ENCODE measurements at places on chromosomes 12 and 14. TPM values are rescaled to one million over a fixed set of nuclear protein-coding genes. Genes with fewer than 3 reads are reported as not detected.

DNA sequence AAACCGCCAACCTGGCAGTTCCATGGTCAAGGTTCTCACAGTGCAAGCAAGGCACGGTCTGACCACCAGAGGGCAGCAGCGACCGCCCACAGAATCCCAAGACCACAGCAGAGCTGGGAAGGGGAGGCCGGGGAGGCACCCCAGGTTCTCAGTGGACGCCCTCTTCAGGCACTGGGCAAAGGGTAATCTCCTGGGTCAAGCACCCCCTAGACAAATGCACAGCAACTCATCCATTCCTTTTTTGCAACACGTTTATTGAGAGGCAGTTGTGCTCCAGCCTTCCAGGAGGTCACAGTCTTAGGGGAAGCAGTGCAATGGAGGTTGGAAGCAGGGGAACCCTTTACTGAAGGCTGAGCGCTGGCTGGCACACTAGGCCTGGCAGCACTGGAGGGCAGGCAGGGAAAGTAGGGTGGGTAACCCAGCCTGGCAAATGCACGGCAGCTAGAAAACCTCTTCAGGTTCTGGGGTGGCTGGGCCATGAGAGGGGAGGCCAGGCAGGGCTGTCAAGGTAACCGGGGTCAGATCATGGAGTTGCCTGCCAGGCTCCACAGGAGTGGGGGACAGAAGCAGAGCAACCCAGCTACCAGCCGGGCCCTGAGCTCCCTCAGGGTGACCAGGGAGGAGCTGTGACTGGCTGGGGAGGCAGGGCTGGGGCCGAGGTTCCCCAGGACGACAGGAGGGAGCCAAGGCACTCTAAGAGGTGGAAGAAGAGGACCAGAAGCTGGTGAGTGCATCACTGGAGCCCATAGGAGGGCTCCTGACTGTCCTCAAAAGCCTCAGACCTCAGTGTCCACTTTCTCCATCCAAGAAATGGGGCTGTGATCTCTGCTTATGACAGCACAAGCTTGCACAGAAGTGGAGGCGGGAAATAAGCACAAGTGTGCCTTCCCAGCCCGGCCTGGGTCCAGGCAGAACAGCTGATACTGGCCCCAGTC is 1.8 kb upstream of the RHOF start:
- H3K27me3 ChIP-seq, result no peaks in the 10 kb centered on the region
- DNase-seq, result peak; percentile 91
- H3K36me3 ChIP-seq, result peaks cover 22% of the 10 kb centered on the region
- H3K27ac ChIP-seq, result peak overlapping the region; percentile 90
- H3K4me3 ChIP-seq, result peak overlapping the region; percentile 93

KIF5A gene
- 2.1 TPM for total RNA-seq

MYF6 gene
- not detected for total RNA-seq

DNA sequence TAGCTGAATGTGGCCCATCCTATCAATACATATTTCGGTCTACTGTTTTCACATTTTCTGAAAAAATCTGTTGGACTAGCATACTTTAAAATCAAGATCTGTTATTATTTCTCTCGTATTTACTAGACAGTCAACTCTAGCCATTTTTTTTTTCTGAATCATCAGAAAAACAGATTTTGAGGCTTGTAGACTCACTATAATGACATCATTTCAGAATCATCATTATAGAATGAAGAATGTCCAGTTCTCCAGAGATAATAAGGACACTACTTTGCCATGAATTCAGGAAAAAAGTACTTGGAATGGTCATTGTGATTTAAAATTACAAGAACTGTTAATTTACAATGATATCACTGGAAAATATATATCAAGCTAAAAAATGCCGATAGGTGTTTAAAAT is 589.8 kb downstream of the KCNH5 start:
- no peaks in the 10 kb centered on the region for H3K27me3 ChIP-seq
- H3K27ac ChIP-seq, result no peak overlapping the region
- H3K4me1 ChIP-seq, result no peaks in the 10 kb centered on the region
- H3K4me3 ChIP-seq, result no peak overlapping the region

DNA sequence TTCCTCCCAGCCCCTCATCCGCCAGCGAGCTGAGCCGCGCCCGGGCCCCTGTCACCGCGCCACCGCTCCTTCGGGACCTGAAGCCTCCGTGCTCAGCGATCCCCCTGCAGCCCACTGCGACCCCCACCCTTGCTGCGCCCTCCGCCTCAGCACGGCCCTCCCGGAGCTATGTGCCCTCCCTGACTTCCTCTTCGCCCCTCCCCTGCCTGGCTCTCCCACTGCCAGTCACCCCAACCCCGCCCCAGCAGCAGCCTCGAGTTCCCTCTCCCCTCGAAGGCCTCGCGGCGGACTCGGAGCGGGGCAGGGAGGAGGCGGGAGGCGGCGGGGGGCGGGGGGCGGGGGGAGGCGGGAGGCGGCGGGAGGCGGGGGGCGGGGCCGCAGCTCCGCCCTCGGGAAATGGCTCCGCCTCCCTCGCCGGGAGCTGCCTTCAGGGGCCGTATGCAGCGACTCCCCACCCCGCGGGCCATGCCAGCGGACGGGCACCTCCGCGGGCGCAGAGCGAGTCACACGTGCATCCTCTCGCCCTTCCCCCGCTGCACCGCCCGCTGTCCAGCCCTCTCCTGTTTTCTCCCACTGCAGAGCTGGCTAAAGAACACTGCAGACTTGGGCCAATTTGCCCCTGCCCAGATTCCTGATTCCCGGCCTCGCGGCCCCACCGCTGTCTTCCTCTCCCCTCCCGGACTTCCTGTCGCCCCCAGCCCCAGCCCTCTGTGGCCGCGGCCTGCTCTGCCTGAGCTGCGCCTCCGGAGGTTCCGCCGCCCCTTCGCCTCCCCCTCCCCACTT is 29.1 kb upstream of the ADIPOR2 start:
- peak; percentile 94 for DNase-seq
- peak overlapping the region; percentile 78 for H3K27ac ChIP-seq
- H3K4me1 ChIP-seq, result peaks cover 34% of the 10 kb centered on the region
- peak overlapping the region; percentile 55 for H3K4me3 ChIP-seq
- H3K36me3 ChIP-seq, result peaks cover 4% of the 10 kb centered on the region

GRCh38 chr14:72828604-72829003 is 65.3 kb downstream of the DPF3 start:
- H3K4me3 ChIP-seq, result no peak overlapping the region
- DNase-seq, result no peak
- no peaks in the 10 kb centered on the region for H3K36me3 ChIP-seq
- peaks cover 64% of the 10 kb centered on the region for H3K27me3 ChIP-seq
- H3K27ac ChIP-seq, result no peak overlapping the region

GRCh38 chr12:3081091-3081490 is 3.9 kb downstream of the TSPAN9 start:
- peaks cover 2% of the 10 kb centered on the region for H3K4me1 ChIP-seq
- no peak for DNase-seq
- no peak overlapping the region for H3K27ac ChIP-seq
- no peaks in the 10 kb centered on the region for H3K36me3 ChIP-seq
- H3K27me3 ChIP-seq, result peaks cover 14% of the 10 kb centered on the region

TMEM229B gene
- total RNA-seq, result 7.0 TPM

Measured in activated CD8-positive, alpha-beta memory T cell treated with anti-CD3 and anti-CD28 coated beads, Interleukin-2, amount 10 ng/mL, durations not matched to agents 7 days and 5 days (primary cell).